Activated CD8-positive, alpha-beta memory T cell treated with anti-CD3 and anti-CD28 coated beads, Interleukin-2, amount 10 ng/mL, durations not matched to agents 7 days and 5 days (primary cell): ENCODE measurements at places on chromosomes 11 and 22. TPM values are rescaled to one million over a fixed set of nuclear protein-coding genes. Genes with fewer than 3 reads are reported as not detected.

- no peak for DNase-seq
Measured at GRCh38 chr11:130711193-130711592, 205.1 kb downstream of the SNX19 start.

DNA sequence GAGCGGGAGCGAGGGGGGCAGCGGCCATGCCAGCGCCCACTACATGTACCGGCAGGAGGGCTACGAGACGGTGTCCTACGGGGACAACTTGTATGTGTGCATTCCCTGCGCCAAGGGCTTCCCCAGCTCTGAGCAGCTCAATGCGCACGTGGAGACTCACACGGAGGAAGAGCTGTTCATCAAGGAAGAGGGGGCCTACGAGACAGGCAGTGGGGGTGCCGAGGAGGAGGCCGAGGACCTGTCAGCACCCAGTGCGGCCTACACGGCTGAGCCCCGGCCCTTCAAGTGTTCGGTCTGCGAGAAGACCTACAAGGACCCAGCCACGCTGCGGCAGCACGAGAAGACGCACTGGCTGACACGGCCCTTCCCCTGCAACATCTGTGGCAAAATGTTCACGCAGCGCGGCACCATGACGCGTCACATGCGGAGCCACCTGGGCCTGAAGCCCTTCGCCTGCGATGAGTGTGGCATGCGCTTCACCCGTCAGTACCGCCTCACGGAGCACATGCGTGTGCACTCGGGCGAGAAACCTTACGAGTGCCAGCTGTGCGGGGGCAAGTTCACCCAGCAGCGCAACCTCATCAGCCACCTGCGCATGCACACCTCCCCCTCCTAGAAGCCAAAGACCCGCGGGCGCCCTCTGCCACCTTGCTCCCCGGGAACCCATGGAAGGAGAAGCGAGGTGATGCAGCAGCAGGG lies 20.9 kb upstream of the TMEM191C start:
- peak; percentile 38 for DNase-seq

GRCh38 chr11:63608353-63609345 lies 5.6 kb downstream of the PLAAT3 start:
- DNase-seq: no peak

DNA sequence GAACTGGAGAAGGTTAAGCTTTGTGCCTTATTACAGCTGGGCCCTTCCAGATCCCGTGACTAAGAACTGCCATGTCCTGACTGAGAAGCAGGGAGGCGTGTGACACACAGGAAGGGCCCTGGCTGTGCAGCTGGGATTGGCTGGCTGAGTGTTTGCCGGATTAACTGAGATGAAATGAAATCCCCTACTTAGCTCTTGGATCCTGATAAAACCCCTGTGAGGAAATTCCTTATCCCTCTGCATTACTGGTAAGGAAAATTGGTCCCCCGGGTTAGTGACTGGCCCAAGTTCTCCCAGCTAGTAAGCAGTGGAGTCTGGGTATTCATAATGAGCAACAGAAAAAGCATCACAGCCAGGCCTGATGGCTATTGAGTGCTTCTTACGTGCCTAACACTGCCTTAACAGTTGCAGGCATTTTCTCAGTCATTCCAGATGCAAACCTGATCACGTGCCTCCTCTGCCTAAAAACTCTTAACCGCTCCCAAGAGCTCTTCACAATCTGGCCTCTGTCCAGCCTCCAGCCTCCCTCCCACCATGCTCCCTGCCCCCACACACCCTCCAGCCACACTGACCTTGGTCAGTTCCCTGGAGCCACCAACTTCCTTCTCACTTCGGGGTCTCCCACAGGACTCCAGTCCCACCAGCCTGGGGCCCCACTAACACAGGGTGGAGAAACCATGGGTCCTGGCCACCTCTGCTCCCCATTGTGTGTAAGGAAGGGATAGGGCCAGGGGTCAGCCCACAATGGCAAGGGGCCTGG lies 37.8 kb downstream of the ARRB1 start:
- DNase-seq: no peak

- DNase-seq: no peak
Measured at GRCh38 chr11:124934862-124935547, 842 bp downstream of the HEPACAM start.

The PRR33 gene
- total RNA-seq: not detected

The C11orf68 gene
- 37.8 TPM for total RNA-seq

The OR5P2 gene
- total RNA-seq: not detected

The DYNC2H1 gene
- 4.9 TPM for total RNA-seq
